ENCODE measurements at places on chromosomes 6 and 20.

DNA sequence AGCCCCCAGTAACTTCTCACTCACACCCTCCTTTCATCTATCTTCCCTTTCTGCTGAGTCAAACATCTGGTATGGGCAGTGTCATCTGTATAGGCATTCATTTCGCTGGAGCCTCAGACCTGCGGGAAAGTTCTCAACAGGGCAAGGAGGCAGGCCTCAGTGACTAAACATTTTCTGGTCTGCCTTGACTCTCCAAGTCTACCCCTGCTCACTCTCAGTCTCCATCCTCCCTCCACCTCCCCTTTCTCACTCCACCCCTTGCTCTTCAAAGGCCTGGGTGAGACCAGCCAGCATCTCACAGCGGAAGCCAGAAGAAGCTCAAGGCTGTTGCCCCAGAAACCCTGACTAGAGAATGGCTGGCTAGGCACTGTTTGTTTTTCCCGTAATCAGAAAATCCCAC is 105.0 kb upstream of the BEND6 start:
- DNase-seq, result peak; percentile 83

DNA sequence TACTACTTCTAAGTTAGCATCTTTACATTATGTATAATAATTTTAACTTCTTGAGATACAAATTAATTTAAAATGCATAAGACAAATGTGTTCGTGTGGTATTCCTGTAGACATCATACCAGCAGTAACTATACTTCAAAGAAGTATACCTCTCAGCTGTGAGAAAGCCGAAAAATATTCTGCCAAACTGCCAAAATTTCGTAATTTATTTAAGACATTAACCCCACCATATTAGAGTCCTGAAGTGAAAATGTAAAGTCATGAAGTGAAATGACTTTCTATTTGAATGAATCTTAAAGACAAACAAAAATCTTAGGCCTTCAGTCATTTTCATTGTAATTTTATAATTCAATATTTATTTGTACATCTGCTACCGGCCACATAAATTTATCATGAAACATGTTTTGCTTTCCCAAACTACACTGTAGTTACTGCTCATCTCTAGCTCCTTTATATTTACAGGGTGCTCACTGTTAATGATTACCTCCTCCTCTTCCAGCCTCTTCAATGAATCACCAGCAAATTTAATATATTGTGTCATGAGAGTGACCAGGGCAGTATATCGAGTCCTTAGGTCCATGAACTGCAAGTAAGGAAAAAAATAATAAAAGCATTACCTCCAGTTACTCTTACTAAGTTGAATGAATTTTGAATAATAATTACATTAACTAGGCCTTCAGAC is 18.5 kb downstream of the DST start:
- DNase-seq, result no peak

DNA sequence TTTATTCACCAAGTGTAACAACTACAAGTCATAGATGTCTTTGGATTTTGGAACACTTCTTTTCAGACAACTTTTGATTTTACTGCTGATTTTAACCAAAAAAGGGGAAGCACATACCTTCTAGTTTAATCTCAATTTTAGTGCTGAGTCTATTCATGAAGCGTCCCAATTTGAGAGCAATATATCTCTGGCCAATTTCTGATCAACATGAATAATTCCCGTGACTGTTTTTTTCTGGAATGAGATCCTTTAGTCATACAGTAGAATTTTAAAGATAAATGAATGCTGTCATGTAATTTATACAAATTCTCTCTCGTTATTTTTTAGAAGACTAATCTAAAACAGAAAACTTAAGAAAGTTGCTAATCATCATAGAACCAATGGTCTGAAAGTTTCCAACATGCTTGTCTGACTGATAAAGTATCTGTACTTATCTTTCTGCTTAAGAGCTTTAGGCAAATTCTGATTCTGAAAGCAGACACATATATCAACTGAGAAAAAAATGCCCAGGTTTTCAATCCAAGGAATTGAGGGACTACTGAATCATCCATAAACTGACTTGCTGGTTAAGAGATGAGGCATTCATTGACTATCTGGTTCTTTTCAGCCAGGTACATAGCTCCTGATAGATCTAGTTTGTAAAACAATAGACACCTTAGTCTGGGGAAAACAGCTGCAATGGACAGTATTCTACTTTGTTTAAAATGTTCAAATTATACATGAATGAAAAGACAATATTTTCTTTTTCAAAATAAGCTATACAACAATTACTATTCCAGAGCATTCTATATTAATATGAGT is 657.5 kb downstream of the RFPL4B start:
- DNase-seq, result no peak

DNA sequence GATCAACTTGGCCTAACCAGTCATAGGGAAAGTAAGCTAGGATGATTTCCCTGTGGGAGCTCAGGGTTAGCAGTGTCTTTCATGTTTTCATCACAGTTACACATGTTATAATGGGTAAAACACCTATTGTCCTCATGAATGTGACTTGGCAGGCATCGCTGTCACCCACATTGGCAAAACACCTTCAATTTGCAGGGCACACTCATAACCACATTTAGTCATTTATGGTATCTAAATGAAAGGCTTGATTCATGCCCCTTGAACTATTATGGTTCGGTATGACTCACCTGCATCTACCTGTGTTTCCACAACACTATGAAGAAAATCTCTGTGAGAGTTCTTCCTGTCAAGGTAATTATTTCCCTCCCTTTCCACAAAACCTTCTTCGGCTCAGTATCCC is 49.2 kb downstream of the FRK start:
- DNase-seq, result no peak

- no peak for DNase-seq
Observed at GRCh38 chr6:6900569-6901204, 207.1 kb upstream of the RREB1 start.

DNA sequence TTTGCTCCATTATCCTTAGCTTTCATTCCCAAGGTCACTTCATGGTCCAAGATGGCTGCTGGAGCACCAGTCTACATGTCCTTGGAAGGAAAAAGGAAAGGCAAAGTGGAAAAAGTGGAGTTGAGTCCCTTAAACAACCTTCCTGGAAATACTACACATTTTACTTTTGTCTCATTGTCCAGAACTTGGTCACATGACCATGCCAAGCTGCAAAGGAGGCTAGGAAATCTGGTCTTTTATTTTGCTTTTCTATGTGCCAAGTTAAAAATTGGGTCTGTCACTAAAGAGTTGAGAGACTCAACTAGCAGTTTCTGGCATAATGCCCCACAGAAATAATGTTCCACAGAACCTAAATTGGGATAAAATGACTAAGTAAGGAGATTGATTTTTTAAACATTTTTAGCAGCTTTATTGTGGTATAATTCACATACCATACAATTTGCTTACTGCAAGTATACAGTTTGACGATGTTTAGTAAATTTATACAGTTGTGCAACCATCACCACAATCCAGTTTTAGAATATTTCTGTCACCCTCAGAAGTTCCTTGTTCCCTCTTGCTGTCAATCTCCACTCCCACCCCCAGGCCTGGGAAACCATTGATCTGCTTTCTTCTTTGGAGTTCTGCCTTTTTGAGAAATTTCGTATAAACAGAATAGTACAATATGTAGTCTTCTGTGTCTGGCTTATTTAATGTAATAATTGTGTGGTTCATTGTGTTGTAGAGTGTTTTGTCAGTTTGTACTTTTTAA is 5.6 kb upstream of the CHD6 start:
- DNase-seq, result no peak

- DNase-seq, result no peak
Observed at GRCh38 chr20:21232546-21233280, 70.4 kb upstream of the XRN2 start.

DNA sequence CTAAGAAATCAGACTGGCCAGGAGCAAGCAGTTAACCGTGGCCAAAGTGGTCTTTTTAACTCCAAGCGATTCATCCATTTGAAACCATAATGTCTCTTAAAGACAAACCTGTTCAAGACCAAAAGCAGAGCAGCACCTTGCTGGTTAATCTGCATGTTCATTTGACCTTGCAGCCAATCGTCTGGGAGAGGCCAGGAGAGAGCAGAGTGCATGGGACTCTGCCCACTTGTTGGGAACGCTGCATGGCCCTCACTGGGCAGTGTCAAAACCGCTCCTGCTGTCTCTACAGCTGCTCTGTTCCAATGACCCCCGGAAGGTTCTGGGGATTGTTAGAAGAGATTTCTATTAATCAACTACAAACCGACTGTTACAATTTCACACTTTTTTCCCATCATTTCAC is 79.6 kb downstream of the OLIG3 start:
- DNase-seq, result no peak

GRCh38 chr6:31799781-31800180 is 4.2 kb upstream of the VARS1 start:
- no peak for DNase-seq

DNA sequence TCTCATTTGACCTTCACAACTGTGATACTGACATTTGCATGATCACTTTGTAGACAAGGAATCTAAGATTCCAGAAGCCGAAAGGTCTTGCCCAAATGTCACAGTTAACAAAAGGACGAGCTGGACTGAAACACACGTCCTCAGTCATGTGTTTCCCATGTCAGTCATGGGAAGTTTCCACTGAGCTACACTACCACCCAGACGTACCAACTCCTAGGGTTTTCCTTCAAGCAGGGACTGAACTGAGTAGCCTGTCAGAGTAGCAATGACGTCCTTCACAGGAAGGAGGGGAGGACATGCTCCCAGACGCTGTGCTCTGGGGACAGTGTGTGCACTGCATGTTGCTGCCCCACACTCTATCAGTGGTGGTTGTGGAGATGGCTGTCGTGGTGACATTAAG is 215.8 kb upstream of the SMLR1 start:
- no peak for DNase-seq

- no peak for DNase-seq
Observed at GRCh38 chr6:88301888-88302768, 136.0 kb upstream of the CNR1 start.

GRCh38 chr20:40980106-40980827 is 48.4 kb upstream of the TOP1 start:
- no peak for DNase-seq

DNA sequence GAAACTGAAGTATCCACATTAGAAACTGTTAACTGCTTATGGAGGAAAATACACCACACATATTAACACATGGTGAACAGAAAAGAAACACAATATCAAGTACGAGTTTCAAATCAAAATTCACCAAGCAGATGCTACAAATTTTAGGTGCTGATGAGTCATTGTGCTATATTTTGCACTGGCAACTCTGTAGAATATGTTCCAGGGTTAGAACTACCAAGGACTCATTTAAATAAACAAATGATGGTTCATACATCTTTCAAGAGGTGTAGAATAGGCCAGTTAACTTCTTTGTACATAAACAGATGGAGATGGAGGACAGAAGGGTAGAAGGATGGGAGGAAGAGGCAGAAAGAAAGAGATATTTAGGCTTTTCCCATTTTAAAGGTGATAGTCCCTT is 184.9 kb downstream of the ARHGAP18 start:
- peak; percentile 62 for DNase-seq

- DNase-seq, result peak; percentile 74
Observed at GRCh38 chr6:684831-685636, 7.9 kb downstream of the EXOC2 start.

GRCh38 chr20:48054051-48054450 is 268.8 kb upstream of the SULF2 start:
- no peak for DNase-seq

DNA sequence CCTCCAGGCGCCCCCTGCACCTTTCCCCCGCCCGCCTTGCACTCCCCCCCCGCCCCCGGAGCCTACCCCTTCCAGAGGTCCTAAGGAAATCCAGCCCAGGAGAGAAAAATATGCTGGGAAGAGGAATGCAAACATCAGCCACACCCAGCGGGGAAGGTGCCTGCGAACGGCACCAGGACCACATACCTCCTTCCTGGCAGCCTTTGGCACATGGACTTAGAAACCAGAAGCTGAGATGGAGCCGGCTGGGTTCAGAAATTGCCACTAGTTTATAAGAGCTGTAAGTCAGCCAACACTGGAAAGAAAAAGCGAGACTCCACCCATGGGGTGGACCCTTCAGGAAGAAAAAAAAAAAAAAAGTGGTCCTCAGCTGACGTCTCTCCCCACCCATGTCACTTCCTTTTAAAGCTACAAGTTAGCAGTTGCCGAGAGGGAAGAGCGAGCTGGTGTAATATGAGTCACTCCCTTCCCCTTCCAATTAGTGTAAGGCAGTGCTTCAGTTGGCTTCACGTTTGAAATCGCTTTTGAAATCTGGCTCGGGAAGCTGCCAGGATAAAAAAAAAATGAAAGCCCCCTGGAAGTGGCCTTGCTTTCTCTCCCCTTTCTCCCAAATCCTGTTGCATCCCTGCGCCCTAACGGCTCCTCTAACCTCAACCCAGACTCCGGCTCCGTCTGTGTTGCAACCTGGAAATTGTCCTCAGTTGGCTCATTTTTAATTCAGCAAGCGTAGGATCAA is at the start of gene AGPAT4:
Gene AGPAT4 (minus strand): TSS at position 310 of the 736 bp plus-strand sequence. CDS start 41,848 bp downstream, outside the sequence.
- peak; percentile 97 for DNase-seq

- DNase-seq, result no peak
Observed at GRCh38 chr6:135250234-135250633, 69.1 kb downstream of the MYB start.

- DNase-seq, result no peak
Observed at GRCh38 chr6:165655191-165655590, 7.8 kb downstream of the PDE10A start.

DNA sequence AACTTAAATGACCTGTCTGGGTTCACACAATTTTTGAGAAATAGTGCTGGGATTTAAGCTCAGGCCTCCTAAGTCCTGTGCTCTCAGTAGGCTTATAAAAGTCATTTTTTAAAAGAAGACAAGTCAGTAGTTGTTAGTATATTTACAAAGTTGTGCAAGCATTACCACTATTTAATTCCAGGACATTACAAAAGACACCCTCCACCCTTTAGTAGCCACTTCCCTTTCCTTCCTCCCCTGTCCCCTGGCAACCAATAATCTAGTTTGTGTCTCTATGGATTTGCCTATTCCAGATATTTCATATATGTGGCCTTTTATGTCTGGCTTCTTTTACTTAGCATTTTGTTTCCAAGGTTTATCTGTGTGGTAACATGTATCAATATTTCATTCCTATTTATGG is 37.6 kb downstream of the HMGN3 start:
- no peak for DNase-seq

DNA sequence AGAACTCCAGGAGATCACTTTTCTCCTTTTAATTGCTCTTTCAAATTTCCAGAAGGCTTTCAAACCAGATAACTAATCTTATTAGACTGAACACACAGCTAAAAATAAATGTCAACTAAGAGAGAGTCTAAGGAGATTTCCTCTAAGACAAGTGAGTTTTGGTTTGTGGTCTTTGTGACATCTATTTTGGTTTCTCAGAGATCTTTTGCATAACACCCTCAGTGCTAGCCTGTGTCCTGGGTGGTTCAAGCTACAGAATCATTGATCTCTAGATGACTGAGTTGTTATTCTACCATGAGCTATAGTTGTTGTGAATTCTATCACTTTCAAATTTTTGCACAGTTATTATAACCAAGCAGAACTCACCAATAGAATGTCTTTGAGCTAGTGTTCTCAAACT is 49.1 kb upstream of the PLCB4 start:
- no peak for DNase-seq

All from HCEC 1CT (cell line).